ENCODE measurements at places on chromosomes 11 and 22.

GRCh38 chr22:19932367-19933206 is 9.0 kb upstream of the COMT start:
- no peak for DNase-seq

DNA sequence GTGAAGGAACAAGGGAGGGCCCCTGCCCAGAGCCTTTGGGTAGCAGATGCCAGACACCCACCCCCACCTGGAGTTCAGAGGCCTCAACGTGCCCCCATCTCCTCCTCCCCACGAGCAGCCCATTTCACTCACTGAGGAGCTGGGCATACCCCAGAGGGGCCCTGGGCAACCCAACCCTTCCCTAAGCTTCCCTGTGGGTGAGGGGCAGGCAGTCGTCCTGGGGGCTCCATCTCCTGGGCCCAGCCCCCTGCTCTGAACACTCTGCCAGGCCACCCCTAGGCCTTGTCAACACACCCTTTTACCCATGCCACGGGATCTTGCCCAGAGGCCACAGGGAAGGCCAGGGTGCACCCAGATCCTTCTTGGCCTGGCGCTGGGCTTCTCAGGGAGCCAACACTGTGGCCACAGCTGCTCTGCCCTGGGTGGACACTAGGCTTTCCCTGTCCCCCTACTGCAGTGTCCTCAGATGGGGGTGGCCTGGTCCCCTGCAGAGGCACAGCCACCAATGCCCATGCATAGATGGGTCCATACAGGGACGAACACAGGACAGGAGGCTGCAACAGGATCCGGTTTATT is 3.4 kb downstream of the SLC25A1 start:
- DNase-seq = no peak

- DNase-seq = no peak
Measured at GRCh38 chr22:37940698-37941376, 12.6 kb downstream of the C22orf23 start.

DNA sequence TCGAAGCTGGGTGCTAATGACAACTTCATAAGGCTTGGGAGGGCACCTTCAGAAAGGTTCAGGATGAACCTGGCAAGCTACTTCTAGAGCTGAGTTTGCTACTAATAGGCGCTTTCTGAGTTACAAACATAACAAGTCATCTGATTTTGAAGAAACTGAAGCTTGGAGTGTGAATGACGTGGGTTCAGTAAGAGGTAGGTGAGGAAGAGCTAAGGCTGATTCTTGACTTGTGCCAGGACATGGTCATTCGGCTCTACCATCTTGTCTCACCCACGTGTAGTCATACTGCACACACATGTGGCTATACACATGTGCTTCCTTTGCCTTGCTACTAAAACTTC is 56.4 kb downstream of the SWAP70 start:
- DNase-seq = no peak

DNA sequence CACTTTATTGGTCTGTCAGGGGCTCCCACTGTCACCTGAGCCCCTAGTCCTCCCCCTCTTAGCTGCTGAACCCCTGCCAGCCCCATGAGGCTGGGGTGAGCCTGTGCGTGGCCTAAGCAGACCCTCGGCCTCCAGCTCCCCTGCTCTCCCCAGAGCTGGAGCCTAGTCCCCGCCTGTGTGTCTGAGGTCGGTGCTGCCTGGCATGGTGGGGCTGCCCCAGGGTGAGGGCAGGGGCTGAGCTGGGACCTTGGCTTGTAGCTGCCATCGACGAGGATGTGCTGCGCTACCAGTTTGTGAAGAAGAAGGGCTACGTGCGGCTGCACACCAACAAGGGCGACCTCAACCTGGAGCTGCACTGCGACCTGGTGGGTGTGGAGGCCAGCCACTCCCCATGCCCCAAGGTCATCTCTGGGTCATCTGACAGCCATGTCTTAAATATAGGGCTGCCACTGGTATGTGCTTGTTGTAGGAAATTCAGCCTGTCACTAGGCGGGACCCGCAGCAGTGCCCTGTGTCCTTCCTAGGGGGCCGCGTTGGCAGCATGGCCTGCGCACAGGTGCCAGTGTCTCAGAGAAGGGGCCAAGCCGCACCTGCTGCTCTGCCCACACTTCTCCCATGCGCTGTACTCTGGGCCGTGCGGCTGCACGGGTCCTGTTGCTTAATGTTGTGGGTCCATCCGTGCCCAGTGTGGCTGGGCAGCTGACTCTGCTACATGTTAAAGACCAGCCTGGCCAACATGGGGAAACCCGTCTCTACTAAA is 21.0 kb downstream of the PPIL2 start:
- no peak for DNase-seq

- peak; percentile 80 for DNase-seq
Measured at GRCh38 chr11:78784321-78785061, 209.8 kb upstream of the NARS2 start.

DNA sequence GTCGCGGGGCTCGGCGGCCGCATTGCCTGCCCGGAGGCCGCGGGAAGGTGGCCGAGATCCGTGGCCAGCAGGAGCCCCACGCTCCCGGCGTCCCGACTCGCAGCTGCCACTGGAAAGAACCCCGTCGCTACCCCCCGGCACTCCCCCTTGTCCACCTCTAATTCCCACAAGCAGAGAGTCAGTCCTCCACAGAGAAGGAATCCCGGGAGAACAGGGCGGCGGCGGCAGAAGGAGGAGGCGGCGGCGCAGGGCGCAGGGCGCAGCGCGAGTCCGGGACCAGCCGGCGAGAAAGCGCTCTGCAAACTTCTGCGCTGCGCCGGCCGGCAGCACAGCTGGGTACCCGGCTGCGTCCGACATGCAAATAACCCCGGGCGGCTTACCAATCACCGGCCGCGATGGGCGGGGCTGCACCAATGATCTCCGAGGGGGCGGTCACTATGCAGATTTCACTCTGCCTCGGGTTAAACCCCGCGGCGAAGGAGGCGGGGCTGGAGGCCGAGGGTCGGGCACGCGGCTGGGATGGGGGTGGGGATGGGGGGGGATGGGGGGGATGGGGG is at the start of gene ABTB2:
Gene ABTB2, minus strand, starts transcription at position 310 of the 557 bp plus-strand sequence.
- DNase-seq = peak; percentile 94

DNA sequence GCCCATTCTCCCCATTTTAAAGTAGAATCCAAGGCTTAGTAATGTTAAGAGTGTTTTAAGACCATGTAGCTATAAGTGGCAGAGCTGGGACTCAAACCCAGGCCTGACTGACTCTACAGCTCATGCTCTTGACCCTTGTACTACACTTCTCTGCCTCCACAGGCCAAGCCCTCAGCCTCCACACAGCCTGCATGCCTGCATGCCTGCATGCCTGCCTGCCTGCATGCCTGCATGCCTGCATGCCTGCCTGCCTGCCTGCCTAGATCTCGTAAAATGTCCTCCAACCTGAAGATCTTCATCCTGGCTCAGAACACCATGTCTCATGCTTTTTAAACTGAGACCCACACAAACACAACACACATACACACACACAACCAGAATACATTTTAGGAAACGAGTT is 18.6 kb downstream of the TBC1D10A start:
- no peak for DNase-seq

Data from astrocyte (in vitro differentiated cells and primary cell).